ENCODE measurements at places on chromosomes 3 and 15. TPM values are rescaled to one million over a fixed set of nuclear protein-coding genes. Genes with fewer than 3 reads are reported as not detected.
A peak's percentile ranks its signal among the peaks of the same experiment; 100 is the strongest.

GRCh38 chr3:88678747-88679146 lies 428.7 kb upstream of the EPHA3 start:
- DNase-seq: no peak

- no peak for DNase-seq
Observed at GRCh38 chr3:10932596-10932995, 60.0 kb upstream of the SLC6A1 start.

GRCh38 chr15:78056714-78057269 lies 20.7 kb downstream of the TBC1D2B start:
- no peak for DNase-seq

Gene CCR1
- polyA plus RNA-seq: 2.0 TPM

DNA sequence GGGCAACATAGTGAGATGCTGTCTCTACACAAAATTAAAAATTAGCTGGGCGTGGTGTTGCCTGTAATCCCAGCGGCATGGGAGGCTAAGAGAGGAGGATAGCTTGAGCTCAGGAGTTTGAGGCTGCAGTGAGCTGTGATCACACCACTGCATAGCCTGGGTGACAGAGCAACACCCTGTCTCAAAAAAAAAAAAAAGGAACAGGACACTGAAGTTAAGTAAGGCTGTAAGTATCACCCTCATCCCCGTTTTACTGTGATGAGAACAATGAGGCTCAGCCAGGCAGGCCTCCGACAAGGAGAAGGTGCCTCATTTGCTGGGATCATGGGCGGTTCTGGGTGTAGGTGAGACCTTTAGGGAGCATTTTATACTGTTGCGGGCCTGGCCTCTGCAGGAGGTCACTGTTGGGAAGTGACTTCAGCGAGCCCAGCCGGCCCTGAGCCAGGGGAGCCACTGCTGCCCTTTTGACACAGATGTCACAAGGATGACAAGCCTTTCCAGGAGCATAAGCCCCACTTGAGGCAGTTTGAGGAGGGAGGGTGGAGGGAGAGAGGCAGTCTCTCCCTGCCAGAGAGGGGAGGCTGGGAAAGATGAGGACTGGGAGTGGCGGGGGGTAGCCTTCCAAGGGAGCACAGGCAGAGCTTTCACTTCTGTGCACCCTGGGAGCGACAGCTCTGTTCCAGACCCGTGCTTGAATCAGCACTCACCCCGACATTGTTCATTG lies 30.8 kb downstream of the IRAK2 start:
- DNase-seq: no peak

- DNase-seq: no peak
Observed at GRCh38 chr15:73924171-73924921, 1.9 kb upstream of the LOXL1 start.

DNA sequence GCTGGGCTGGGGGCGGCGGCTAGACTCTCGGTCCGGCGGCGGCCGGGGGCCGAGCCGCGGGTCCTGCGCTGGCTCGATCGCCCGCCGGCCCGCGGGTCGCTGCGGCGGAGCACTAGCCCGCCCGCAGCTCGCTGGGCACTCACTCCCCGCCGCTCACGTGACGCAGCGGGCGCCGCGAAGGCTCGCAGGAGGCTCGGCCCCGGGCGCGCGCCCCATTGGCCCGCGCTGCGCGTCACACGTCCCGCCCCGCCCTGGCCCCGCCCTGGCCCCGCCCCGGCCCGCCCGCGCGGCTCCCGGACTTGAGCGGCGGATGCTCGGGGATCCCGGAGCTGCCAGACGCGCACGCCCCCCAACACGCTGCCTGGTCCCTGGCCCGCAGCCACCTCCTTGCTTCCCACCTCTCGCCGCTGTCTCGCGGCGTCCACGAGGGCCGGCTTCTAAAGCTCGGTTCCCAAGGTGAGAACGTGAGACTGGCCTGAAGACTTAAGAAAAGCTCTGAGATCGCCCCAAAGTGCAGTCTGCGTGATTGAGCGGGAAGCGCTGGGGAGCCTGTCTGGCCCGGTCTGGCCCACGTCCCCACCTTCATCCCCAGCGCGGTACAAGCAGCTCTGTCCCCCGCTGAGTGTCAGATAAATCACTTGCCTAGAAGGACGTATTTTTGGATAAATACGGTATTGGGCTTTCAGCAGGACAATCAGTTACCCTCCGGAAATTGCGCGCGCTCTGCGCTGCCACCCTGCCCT lies at the start of gene KLF15:
TSS of gene KLF15 (minus strand) at position 114 of the 743 bp plus-strand sequence. CDS start 4,486 bp downstream, outside the sequence.
- DNase-seq: peak; percentile 82

DNA sequence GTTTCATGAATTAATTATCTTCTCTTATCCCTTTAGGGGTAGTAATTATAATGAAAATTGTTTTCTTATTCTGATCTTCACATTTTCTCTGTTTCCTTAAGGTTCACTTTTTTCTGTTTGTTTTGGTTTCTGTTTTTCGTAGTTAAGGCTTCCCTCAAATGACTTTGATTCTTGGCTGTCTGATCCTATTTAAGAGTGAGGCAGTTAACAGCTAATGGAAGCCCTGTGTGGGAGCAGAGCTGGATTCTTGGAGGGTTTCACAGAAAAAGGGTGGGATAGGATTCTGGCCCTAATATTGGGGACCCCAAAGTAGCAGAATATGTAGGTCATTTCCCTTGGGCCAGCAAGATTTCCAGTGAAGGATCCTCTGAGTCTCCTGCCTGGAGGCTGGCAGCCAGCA lies 6.8 kb upstream of the AMOTL2 start:
- DNase-seq: no peak

- DNase-seq: no peak
Observed at GRCh38 chr15:73583544-73583943, 49.6 kb downstream of the NPTN start.

DNA sequence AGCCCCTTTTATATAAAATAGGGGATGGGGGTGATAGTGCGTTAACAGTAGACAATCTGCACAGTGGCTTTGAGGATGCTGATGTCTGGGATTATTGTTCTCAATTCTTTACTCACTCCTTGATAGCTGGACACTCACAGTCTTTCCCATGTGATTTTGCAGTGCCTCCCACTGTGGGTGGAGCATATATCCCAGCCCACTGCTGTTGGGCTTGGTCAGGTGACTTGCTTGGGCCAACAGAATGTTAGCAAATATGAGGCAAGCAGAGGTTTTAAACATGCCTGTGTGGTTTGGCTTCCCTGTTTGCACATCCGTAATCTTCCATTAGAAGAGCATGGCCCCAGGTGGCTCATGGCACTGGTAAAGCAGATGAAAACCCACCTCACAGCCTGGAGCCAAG lies 46.5 kb downstream of the CPA3 start:
- no peak for DNase-seq

DNA sequence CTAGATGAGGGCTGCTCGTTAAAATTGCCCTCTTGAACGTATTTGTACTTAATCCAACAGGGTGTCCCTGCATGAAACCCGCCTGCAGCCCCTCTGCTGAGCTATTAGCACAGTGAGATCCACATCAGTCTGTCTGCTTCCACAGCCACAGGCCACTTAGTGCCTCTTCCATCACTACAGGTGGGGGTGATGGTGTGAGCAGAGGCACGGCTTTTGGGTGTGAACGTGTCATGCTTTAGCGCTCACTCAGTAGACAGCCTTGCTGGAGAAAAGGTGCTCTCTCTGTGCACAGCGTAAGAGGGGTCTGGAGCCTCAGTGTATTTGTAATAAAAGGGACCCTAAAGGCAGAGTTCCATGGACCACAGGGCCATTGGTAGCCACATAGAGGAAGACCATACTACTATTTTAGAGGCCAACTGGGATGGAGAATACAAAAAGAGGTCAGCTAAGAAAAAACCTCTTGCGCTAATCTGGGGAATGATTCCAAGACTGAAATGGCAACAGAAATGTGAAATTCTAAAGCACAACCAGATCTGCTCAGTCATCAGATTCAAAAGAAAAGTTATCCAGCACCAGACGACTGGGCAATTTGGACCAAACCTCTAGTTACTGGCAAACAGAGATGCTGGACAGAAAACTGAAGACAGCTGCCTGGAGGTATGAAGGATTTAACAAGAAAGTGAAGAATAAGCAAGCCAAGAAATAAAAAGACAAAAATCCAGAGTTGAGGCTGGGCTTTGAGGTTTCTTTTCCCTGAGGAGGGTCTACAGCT lies 120.2 kb downstream of the ATP10A start:
- DNase-seq: no peak

Gene MYO5A
- 9.2 TPM for polyA plus RNA-seq

GRCh38 chr3:193573403-193574191 lies 18.9 kb upstream of the ATP13A4 start:
- DNase-seq: no peak

- DNase-seq: no peak
Observed at GRCh38 chr3:23709987-23710386, 95.8 kb upstream of the UBE2E1 start.

DNA sequence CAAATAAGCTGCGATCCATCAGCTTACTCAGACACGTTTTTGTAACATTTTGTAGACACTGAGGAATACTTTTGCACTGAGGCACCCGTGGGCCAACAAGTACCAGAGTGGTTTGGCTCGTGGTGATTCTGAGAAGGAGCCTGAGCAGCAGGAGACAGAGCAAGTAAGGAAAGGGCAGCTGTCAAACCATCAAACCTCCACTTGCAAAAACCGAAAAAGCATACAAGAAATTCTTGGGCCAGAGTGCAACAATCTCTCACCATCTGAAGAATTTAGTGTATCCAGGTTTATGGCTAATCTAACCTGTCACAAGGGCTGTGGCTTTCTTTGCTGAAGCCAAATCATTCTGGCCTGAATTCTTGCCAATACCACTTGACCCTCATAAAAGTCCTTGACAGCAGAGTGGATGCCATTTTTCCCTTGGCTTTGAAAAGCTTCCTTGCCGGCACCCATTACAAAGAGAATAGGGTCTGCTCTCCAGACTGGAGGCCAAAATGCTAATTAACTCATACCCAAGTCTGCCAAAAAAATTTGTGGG lies 56.7 kb downstream of the MYO1E start:
- no peak for DNase-seq

Gene ZCWPW2
- polyA plus RNA-seq: 2.8 TPM

DNA sequence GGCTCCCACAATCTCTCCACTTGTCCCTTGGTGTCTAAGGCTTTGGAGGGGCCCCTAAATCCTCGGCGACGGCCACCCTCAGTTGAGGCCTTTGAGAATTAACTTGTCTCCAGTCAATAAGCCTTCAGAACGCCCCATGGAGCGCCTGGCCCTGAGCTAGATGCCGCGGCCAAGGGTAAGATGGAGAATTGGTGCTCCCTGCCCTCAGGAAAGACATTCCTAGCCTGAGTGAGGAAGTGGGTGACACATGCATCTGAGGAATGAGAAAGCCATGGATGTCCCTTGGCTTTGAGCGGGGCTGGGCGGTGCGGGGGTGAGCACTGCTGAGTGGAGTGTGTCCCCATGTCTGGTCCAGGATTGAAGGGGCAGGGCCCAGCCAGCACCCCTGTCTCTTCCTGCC lies 13.3 kb downstream of the ITIH4 start:
- no peak for DNase-seq

Gene MME
- polyA plus RNA-seq: 467 TPM

DNA sequence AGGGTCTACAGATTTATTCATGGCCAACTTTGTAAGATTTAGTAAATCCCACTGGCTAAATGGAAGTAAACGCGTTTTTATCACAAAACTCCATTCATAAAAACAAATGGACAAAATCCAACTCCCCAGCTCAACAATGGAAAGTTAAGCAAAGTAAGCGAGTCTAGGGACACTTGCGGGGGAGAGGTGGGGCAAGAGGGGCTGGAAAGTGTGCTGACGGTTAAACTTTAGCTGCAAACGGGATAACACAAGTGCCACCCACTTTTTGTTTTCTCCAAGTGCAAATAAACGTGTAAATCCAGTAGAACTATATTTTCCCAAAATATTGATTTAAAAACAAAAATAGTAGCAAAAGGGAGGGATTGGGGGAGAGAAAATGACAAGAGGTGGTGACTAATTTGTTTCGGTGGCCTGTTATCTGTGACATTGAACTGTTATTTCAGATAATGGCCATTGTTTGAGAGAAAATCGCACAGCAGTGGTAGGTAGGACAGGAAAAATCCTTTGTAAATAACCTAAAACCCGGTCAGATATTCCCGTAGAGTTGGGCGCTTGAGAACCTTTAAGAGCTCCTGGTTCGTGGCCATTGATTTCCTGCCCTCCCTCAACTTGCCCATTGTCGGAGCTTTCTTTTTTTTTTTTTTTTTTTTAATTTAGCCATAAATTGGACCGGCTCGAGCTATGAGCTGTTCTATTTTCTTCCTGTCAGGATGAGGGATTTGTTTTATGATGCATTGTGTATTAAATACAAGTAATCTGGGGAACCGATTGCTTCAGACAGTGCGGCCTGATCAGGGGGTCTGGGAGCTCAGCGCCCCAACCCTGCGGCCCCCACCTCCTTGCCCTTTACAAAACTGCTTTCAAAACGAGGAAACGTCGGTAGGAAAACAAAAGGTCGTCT lies 514.8 kb downstream of the MECOM start:
- DNase-seq: no peak

Gene CCDC54
- 0.28 TPM for polyA plus RNA-seq

Gene STRIT1
- 1.5 TPM for polyA plus RNA-seq

Gene SPINK8
- polyA plus RNA-seq: 0.43 TPM

Gene STXBP5L
- polyA plus RNA-seq: 0.33 TPM

Gene STRA6
- 41.7 TPM for polyA plus RNA-seq

GRCh38 chr3:40240921-40241320 lies 68.6 kb upstream of the EIF1B start:
- no peak for DNase-seq

GRCh38 chr3:173700336-173700735 lies 302.8 kb downstream of the NLGN1 start:
- DNase-seq: no peak

DNA sequence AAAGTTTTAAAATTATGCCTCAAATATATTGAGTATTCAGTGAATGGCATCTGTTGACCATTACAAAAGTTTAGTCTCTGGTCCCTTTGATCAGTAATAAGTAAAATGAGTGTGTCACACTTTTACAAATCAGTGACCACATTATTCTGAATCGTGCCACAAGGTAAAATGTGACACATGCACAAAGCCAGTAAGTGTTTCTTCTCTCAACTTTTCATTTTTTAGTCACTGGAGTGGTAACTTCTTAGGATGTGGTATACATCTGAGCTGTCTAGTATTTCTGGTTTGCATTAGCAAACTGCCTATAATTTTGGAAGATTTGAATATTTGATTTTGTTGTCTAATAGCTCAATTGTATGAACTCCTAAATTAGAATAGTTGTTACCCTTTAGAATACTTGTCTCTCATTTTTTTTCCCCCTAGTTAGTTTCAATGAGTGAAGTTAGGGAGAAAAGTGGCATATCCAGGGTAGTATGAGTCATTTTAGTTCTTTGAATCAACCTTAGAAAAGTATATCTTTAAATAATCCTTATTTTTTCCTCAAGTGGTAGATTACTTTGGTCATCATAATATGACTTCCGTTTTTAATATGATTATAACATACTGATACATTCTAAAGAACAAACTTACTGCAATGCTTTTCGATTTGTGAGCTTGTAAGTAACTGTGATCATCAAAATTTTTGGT lies 18.1 kb downstream of the DNAJC13 start:
- DNase-seq: no peak

DNA sequence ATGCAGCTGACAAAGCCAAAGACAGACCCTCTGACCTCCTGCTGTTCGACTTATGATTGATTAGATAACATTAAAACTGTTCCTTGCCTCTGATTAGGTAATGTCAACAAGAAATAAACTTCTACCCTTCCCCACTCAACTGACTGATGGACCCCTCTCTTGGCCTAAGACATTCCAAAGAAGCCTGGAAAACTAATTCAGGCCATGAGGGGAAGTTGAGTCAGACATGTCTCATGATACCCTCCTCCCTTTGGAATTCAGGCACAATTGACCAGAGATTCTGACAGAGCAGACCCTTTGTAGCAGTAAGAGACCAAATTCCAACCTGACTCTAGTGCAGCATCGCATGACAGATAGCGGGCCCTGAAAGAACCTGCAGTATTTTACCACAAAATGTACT lies 354.5 kb downstream of the OCA2 start:
- DNase-seq: no peak
